ENCODE measurements at places on chromosomes 12 and 14. TPM values are rescaled to one million over a fixed set of nuclear protein-coding genes. Genes with fewer than 3 reads are reported as not detected.

- H3K36me3 ChIP-seq, result no peaks in the 10 kb centered on the region
- H3K4me1 ChIP-seq, result no peaks in the 10 kb centered on the region
- H3K27me3 ChIP-seq, result no peaks in the 10 kb centered on the region
- no peak overlapping the region for H3K4me3 ChIP-seq
- no peak overlapping the region for H3K27ac ChIP-seq
Measured at GRCh38 chr12:19298836-19299605, 140.3 kb upstream of the AEBP2 start.

The B4GALNT3 gene
- total RNA-seq, result 2.0 TPM

DNA sequence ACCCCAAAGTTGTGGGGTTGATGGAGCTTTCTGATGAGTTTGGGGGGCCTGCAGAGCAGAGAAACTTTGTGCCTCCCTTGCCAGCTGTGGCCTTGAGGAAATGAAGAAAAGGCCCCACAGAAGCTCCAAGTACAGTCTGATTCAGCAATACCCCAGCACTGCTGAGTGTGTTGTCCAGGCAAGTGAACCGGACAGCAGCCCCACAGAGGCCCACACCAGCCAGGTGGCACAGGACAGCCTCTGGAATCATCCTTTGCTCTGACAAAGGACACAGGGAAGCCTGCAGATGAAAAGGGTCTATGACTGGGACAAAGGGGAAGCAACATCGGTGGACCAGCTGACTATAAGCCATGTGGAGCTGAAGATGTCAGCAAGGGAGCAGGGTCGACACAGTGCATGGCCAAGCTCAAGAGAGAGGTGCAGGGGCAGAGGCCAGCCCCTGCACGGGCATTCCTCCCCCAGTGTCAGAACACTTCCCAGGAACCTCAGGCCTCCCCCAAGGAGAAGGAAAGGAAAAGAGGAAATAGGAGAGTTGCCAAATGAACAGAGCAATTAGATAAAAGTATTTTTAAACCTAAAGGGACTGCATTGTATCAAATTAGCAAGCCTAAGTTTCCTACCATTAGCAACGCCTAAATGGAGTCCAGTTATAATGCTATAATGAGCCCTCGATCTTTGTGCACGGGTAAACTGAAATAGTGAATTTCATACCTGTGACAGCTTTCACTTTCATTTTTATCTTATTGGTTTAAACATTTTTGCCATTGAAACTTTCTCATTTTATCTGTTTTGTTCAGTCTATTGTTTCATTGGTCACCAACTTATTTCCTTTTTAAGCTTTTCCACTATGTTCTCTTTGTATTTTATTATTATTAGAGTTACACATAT lies 46.3 kb upstream of the PTGDR start:
- H3K27me3 ChIP-seq, result no peaks in the 10 kb centered on the region
- no peaks in the 10 kb centered on the region for H3K36me3 ChIP-seq
- peaks cover 10% of the 10 kb centered on the region for H3K4me1 ChIP-seq
- peak overlapping the region; percentile 40 for H3K27ac ChIP-seq

The C12orf54 gene
- not detected for total RNA-seq

DNA sequence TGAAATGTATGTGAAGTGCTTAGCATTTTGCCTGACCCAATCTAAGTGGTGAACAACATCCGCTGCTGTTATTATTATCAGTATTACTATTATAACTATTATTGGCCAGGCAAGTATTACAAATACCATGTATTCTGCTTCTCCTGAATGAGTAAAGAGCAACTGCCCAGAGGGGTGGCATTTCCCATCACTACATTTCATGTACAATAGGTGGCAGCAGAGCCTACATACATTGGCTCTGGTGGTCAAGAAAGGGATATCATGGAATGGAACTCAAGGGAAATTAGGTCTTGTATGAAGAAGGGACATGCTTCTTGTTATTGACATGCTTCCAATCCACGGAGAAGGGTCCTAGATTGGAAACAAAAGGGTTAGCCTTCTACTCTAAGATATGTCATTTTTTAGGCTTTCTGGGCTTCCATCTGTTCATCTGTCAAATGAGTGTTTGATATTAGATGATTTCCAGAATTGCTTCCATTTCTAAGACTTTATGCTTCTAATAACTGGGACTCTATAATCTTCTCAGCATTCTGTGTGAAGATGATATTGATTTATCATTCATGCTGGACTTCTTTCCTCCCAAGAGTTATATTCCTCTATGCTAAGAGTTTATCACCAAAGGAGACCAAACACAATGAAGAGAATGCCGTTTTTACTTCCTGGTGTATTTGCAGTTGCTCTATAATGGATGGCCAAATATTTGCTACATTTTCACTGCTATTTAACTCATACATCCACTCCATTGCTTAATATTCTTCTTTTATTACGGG lies 239.1 kb downstream of the SSPN start:
- H3K4me1 ChIP-seq, result no peaks in the 10 kb centered on the region
- no peak overlapping the region for H3K27ac ChIP-seq
- no peak overlapping the region for H3K4me3 ChIP-seq
- no peaks in the 10 kb centered on the region for H3K27me3 ChIP-seq
- DNase-seq, result no peak
- no peaks in the 10 kb centered on the region for H3K36me3 ChIP-seq

- no peaks in the 10 kb centered on the region for H3K36me3 ChIP-seq
- H3K27ac ChIP-seq, result peak overlapping the region; percentile 52
- peaks cover 13% of the 10 kb centered on the region for H3K4me1 ChIP-seq
- no peak for DNase-seq
- H3K4me3 ChIP-seq, result no peak overlapping the region
Measured at GRCh38 chr14:65791191-65791981, 378.9 kb downstream of the FUT8 start.

The RHOJ gene
- total RNA-seq, result not detected

DNA sequence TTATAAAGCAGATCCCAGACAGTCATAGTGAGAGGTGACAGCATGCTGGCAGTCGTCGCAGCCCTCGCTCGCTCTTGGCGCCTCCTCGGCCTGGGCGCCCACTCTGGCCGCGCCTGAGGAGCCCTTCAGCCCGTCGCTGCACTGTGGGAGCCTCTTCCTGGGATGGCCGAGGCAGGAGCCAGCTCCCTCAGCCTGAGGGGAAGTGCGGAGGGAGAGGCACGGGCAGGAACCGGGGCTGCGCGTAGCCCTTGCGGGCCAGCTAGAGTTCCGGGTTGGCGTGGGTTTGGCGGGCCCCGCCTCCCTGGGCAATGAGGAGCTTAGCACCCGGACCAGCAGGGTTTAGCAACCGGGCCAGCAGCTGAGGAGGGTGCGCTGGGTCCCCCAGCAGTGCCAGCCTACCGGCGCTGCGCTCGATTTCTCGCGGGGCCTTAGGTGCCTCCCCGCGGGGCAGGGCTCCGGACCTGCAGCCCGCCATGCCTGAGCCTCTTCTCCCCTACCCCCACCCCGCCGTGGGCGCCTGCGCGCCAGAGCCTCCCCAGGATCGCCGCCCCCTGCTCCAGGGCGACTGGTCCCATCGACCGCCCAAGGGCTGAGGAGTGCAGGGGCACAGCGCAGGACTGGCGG lies 451.2 kb upstream of the DCN start:
- no peaks in the 10 kb centered on the region for H3K36me3 ChIP-seq
- no peak overlapping the region for H3K27ac ChIP-seq
- DNase-seq, result no peak
- no peak overlapping the region for H3K4me3 ChIP-seq
- no peaks in the 10 kb centered on the region for H3K4me1 ChIP-seq

GRCh38 chr12:75814851-75815754 lies 216.5 kb downstream of the PHLDA1 start:
- no peak overlapping the region for H3K4me3 ChIP-seq
- no peaks in the 10 kb centered on the region for H3K4me1 ChIP-seq
- no peaks in the 10 kb centered on the region for H3K27me3 ChIP-seq
- H3K27ac ChIP-seq, result peak overlapping the region; percentile 30
- H3K36me3 ChIP-seq, result no peaks in the 10 kb centered on the region

DNA sequence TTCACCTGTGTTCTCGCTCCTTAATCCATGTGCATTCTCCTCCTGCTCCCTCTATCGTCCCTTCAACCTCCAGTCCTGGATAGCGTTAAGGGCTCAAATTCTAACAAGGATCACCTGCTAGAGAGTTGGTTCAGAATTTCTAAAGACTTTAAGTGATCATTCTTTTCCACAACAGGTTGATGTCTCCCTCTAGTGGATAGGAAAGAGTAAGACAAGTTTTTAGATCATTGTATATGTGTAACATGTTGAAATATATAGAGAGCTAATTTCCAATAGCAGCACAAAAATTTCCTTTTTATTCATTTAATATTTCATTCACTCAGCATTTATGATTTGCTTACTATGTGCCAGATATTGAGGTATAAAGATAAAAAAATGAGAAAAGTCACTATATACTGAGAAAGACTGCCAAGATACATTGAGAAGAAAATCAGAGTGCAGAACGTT lies 9.3 kb upstream of the ESR2 start:
- no peaks in the 10 kb centered on the region for H3K4me1 ChIP-seq
- H3K4me3 ChIP-seq, result no peak overlapping the region
- no peak overlapping the region for H3K27ac ChIP-seq
- no peak for DNase-seq
- no peaks in the 10 kb centered on the region for H3K27me3 ChIP-seq

- H3K36me3 ChIP-seq, result no peaks in the 10 kb centered on the region
- H3K4me1 ChIP-seq, result no peaks in the 10 kb centered on the region
- no peaks in the 10 kb centered on the region for H3K27me3 ChIP-seq
- H3K4me3 ChIP-seq, result no peak overlapping the region
Measured at GRCh38 chr12:18239526-18239925, 21.8 kb upstream of the PIK3C2G start.

GRCh38 chr14:97878727-97879126 lies 1081.5 kb downstream of the VRK1 start:
- peak; percentile 27 for DNase-seq
- no peak overlapping the region for H3K4me3 ChIP-seq

The PITPNM2 gene
- 32.9 TPM for total RNA-seq

- peaks cover 8% of the 10 kb centered on the region for H3K4me1 ChIP-seq
- no peak overlapping the region for H3K27ac ChIP-seq
- no peaks in the 10 kb centered on the region for H3K36me3 ChIP-seq
- DNase-seq, result no peak
Measured at GRCh38 chr12:57584050-57584449, 6.9 kb upstream of the PIP4K2C start.

DNA sequence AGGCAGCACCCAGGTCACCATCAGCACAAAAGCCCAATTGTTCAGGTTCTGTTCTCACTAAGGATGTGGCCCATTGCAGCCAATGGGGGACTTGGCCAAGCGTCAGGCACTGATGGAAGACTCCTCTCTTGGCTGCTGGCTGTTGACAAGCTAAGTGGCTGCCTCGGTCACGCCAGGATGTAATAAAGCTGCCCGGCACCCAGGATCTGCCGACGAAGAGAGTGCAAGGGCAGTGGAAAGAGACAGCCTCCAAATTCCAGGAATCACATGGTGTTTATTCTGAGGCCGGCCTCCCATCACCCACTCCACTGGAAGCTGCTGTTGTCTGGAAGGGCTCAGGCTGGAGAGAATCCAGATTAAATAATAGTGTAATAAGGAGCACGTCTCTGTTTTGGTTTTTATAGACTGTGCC lies 451.8 kb upstream of the TBX3 start:
- H3K4me3 ChIP-seq, result no peak overlapping the region
- H3K27me3 ChIP-seq, result no peaks in the 10 kb centered on the region
- no peaks in the 10 kb centered on the region for H3K4me1 ChIP-seq
- no peak overlapping the region for H3K27ac ChIP-seq
- H3K36me3 ChIP-seq, result no peaks in the 10 kb centered on the region

DNA sequence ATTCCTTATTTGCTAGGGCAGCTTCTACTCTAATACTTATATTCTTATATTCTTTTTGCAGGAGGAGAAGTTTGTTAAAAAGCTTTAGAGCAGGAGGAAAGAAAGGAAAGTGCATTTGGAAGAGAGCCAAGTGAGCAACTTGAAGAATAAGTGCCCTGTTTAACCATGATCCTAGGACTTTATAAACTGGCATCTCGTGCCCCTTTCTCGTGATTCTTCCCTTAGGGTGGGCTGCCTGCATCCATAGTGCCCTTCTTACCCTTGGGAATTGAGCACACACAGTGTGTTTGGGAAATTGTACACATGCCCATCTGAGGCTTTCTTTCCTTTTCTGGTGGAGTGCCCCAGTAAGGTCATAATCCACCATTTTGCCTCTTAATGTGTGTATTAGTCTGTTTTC lies 141.9 kb downstream of the NUBPL start:
- no peaks in the 10 kb centered on the region for H3K4me1 ChIP-seq
- peaks cover 12% of the 10 kb centered on the region for H3K36me3 ChIP-seq
- no peaks in the 10 kb centered on the region for H3K27me3 ChIP-seq
- no peak for DNase-seq
- no peak overlapping the region for H3K27ac ChIP-seq
- no peak overlapping the region for H3K4me3 ChIP-seq

- DNase-seq, result no peak
- no peak overlapping the region for H3K4me3 ChIP-seq
- no peaks in the 10 kb centered on the region for H3K27me3 ChIP-seq
- no peaks in the 10 kb centered on the region for H3K36me3 ChIP-seq
Measured at GRCh38 chr12:130687796-130688778, 28.0 kb downstream of the RIMBP2 start.

The IL26 gene
- 0.39 TPM for total RNA-seq

The TEX22 gene
- total RNA-seq, result 0.93 TPM

DNA sequence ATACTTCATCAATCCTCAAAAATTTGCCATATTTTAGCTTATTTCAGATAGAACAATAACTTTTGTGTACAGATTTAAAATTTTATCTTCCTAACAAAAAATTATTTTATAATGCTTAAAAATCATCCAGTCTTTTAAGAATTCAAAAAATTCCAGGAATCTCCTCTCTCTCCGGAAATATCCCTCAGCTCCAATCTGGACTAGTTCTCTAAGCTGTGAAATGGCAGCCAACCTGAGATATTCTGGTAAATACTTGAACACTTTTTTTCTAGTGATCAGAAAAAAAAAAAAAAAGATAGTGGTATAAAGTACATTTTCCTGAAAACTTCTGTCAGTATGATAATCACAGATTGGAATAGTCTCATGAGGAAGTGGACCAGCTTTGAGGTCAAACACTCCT lies 57.6 kb downstream of the SSPN start:
- H3K36me3 ChIP-seq, result no peaks in the 10 kb centered on the region
- H3K27me3 ChIP-seq, result no peaks in the 10 kb centered on the region
- no peaks in the 10 kb centered on the region for H3K4me1 ChIP-seq
- no peak for DNase-seq

The SYNDIG1L gene
- 0.73 TPM for total RNA-seq

The OR6C76 gene
- not detected for total RNA-seq

DNA sequence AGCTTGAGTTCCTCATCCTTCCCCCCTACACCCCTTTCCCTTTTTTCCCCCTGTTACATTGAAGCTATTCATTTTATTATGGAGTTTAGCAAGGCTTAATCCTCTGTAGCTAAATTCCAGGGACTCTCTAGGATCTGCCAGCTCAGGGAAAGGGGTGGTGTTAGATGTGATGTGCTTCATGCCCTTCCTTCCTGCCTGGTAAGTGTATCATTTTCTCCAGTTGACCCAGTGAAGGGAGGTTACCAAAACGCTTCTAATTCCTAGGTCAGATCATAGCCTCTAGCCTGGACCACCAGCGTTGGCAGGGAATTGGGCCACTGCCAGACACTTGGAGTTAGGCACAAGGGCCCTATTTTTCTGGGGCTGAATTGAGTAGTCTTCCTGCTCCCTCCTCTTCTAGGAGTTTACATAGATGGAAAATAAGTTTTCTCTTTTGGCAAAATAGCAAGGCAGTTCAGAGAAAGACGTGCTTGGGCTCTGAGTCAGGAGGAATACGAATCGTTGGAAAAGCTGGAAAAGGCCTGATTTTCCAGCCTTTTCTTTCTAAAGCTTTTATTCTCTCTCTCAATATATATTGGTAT lies 88.3 kb downstream of the NPAS3 start:
- H3K4me3 ChIP-seq, result no peak overlapping the region
- no peak for DNase-seq
- no peaks in the 10 kb centered on the region for H3K36me3 ChIP-seq
- no peaks in the 10 kb centered on the region for H3K27me3 ChIP-seq
- H3K4me1 ChIP-seq, result no peaks in the 10 kb centered on the region

The PTCSC3 gene
- total RNA-seq, result not detected

The NYNRIN gene
- total RNA-seq, result 0.95 TPM

Data from T-cell (primary cell).